Activated CD4-positive, alpha-beta T cell treated with anti-CD3 and anti-CD28 coated beads, Interleukin-2, amount 10 ng/mL, durations not matched to agents 7 days and 5 days (primary cell): ENCODE measurements at places on chromosomes 7 and 10.
A peak's percentile ranks its signal among the peaks of the same experiment; 100 is the strongest.

GRCh38 chr7:157565981-157566630 lies 229.3 kb downstream of the DNAJB6 start:
- no peak for DNase-seq

- no peak for DNase-seq
Measured at GRCh38 chr7:140260352-140261104, 83.7 kb upstream of the KDM7A start.

GRCh38 chr7:47812429-47813136 lies 135.7 kb downstream of the PKD1L1 start:
- DNase-seq, result no peak

DNA sequence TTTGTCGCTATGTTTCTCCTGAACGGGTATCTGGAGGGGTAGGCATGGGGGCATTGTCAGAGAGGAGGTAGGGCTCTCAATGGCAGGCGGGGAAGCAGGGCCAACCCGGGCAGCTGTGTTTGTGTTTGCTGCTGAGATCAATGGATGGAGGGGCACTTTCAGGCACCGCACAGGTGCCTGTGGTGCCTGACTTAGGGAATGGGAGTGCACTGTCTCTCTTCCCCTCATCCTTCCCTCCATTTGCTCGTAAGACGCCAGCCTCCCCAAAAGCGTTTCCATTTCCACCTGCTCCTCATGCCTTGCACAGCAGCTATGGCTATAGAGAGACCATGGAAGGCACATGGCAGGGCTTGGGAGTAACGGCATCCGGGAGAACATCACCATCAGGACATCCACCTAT lies 615.9 kb upstream of the FOXK1 start:
- DNase-seq, result no peak

- DNase-seq, result no peak
Measured at GRCh38 chr7:26639695-26640094, 224.7 kb downstream of the SKAP2 start.

DNA sequence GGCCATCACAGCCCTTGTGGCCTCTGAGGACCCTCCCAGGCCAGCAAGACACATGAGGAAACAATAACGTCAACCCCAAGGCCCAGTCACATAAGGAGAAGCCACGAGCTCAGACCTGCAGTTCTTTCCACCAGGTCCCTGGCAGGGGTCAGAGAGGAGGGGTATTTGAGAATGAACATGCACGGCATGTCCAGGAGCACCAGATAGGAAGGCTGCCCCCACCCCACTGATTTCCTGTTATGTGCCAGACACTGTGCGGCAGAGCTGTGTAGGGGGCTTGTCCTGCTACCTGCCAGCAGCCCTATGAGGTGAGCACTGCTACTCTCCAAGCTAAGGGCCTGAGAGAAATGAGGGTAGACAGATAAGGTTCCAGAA lies 40.7 kb upstream of the ZMIZ1 start:
- DNase-seq, result no peak

- DNase-seq, result no peak
Measured at GRCh38 chr7:50197549-50197948, 104.5 kb upstream of the ZPBP start.

DNA sequence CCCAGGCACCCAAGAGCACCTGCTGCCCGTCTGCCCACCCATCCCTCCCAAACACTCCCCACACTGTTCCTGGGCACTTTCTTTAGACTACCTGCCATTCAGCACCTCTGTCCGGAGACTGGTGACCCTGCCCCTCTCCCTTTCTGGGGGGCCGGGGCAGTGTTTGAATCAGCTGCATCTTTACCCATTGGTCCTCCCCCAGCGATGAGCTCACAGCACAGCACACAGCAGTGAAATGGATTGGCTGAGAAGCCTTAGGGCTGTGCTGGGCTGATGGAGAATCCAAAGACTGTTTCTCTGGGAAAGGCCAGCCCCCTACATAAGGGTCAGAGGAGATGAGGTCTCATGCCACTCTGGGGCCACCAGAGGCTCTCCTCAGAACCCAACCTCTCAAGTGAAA lies 40.2 kb downstream of the VWA2 start:
- no peak for DNase-seq

- DNase-seq, result no peak
Measured at GRCh38 chr7:92749832-92750446, 86.4 kb downstream of the CDK6 start.

DNA sequence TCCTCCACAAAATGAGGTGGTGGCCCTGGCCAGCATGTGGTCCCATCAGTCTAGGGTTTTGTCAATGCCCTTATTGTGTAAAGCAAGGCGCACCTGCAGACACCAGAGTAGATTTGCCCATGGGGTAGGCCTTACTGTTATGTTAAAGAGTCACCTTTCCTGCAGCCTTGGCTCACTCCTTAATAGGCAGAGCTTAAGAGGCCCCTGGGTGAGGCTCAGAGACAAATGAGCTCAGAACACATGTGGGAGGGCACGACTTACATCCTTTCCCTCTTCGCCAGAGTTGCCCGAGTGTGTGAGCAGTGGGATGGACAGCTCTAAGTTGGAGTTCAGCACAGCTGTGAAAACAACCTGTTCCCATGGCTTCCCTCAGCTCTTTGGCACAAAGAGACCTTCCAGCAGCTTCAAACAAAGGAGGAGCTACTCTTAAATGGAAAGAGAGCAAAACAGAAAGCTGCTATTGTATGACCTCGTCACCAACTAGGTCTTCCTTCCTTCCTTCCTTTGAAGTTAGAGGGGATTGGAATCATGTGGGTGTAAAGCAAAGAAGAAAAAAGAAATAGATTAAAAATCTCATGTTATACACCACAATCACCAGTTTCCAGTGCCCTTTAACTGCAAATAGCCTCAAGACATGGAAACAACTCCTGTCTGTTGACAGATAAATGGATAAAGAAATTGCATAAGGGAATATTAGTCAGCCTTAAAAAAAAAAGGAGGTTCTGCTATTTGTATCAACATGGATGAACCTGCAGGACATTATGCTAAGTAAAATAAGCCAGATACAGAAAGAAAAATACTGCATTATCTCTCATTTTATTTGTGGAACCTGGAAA lies 11.9 kb upstream of the XPNPEP1 start:
- peak; percentile 20 for DNase-seq

DNA sequence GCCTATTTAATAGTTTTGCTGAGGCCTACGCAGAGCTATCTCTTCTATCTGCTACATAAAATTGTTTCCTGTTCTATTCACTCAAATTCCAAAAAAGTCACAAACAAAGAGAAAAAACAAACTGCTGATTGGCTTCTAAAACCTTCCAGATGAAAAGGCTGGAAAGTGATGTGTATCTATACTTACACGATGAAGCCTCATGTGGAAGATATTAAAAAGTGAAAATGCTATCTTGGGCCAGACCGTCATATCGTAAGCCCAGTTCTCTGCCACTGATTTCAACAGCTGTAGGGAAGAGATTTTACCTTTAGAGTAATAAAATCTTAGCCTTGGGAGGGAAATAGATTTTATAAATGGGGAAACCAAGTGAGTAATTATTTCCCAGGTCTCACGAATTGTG lies 394.8 kb downstream of the KIF20B start:
- no peak for DNase-seq

DNA sequence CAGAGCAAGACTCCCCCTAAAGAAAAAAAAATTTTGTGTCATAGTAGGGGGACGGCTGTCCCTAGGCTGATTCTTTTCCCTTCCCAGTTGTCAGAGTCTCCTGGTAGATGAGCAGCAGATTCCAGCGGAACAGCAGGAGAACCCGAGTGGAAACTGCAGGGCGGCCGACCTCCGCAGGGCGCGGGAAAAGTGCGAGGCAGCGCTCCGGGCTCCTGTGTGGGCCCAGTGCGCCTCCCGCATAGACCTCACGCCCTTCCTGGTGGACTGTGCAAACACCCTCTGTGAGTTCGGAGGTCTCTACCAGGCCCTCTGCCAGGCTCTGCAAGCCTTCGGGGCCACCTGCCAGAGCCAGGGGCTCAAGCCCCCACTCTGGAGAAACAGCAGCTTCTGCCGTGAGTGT lies 46.0 kb downstream of the ZAN start:
- no peak for DNase-seq

- DNase-seq, result no peak
Measured at GRCh38 chr10:42921951-42922350, 139.4 kb downstream of the BMS1 start.

DNA sequence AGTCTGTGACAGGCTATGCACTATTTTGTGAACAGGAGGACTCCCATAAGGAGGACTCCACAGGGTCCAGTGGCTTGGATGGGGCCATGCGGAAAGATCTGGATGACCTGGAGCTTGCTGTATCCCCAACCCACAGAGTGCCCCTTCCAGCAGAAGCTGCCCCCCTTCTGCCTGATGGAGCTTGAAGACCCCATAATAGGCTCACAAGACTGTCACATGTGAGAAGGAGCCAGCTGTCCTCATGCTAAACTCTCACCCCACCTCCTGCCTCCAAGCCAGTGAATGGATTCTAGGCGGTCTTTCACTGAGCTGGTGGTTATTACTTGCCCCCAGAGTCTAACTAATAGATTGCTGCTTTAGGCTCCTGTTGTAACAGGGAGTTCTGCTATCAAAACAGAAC lies 79.1 kb downstream of the XRCC2 start:
- no peak for DNase-seq

- DNase-seq, result no peak
Measured at GRCh38 chr10:109931163-109931562, 7.9 kb upstream of the XPNPEP1 start.

- DNase-seq, result no peak
Measured at GRCh38 chr7:86645225-86645608, 1.5 kb downstream of the GRM3 start.

- no peak for DNase-seq
Measured at GRCh38 chr10:75910032-75910431, 478.6 kb downstream of the LRMDA start.

- DNase-seq, result no peak
Measured at GRCh38 chr7:55247428-55247827, 117.7 kb upstream of the LANCL2 start.

DNA sequence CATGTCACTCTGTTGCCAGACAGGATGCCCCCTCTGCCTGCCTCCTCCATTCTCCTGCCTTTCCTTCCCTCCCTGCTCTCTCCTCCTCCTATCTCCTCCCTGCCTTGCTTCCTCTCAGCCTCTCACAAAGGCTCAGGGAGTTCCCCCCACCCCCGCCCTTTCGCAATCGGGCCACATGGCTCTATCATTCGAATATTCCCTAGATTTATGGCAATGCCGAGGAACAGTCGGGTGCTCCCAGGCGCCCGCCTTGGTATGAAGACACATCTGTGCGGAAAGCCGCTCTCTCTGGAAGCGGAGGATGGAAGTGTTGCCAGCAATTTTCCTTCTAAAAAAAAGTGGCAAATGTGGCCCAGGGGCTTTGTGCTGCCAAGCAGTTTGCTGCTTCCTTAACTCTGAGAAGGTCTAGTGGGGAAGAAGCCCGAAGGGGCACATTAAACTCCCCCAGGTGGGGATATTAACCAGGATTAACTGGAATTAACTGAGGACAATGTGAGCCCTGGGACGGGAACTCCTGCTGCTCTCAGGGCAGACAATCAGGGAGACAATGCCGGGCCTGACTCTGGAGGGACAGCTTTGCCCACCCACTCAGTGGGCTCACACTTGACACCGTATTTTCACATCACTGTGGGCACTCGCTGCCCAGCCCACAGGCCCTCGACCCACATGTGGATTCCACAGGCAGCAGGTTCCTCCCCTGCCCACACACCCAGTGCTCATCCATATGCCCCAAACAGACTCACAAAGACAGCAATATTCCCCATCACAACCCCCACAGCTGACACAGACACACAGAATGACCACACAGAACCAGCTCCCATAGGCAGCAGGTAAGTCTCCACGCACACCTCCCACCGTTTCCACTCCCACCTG lies 88.4 kb upstream of the SMNDC1 start:
- DNase-seq, result no peak

DNA sequence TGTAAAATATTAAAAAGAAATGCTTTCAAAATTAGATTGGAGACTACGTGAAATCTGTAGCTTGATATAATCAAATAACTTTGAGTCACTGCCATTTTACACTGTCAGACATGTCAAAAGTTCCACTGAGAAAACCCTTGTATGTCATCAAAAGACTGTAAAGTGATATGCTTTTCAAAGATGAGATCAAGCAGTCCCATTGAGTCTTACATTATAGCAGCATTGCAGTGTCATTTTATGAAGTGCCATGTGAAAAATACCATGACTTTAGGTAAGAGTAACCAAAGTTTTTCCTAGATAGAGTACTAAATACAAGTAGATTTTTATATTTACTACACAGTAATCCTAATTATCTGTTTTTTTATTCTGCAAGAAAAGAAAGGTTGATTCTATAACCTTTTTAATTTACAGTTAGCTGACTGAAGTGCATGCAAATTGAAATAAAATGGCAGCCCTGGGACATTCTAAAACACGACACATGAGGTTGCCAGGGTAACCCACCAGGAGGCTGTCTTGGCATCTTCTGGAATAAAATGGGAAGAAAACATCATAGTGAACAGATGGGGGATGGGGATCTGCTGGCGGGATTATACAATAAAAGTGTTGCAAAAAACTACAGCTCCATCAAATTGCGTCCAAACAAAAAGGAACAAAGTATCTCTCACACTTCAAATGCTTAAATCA lies 91.3 kb upstream of the TMEM106B start:
- DNase-seq, result no peak

GRCh38 chr10:133024704-133025557 lies 62.8 kb upstream of the ADGRA1 start:
- no peak for DNase-seq

DNA sequence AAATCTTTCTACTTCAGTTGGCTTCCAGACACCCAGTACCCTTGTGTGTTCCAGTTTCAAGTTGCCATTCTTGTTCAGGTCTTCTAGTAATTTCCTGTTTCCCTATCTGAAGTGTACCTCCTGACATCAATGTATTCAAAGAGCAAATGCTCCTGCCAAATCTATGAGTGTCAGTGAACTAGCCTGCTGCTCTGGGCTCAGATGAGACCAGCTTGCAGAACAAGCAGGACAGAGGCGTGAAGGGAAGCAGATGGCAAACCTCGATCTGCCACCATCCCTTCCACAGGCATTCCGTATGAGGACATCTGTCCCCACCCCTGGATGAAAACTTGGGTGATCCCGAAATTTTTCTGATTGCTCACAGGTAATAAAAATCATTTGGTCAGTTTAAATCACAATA lies 4.4 kb upstream of the MPP7 start:
- DNase-seq, result no peak

DNA sequence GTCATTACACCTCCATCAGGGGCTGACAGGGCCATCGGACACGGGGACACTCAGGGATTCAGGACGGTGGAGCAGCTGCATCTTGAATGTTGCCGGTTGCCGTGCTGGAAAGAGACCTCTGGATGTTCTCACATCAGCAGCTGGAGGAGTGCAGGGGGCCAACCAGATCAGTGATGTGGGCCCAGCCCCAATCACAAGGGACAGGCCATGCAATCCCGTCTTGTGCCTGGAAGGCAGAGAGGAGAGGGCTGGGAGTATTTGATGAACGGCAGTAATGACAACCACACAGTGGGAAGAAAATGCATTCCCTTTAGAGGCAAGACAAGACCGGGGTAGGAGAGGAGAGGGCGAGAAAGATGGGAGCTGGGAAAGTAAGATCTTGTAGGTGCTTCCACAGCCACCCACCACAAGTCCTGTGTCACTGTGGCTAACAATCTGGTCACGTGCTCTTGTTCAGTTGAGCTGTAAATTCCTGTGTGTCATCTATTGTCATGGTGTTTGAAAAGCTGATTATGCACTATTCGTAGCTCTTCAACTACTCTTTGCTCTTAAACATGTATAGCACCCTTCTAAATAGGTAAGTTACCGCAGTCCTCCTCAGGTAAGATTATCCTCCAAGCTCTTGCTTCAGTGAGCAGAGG lies 85.9 kb upstream of the LEP start:
- DNase-seq, result no peak
